GM23338 (cell line): ENCODE measurements at places on chromosomes 12 and 14. TPM values are rescaled to one million over a fixed set of nuclear protein-coding genes. Genes with fewer than 3 reads are reported as not detected.

- H3K27me3 ChIP-seq, result no peaks in the 10 kb centered on the region
- no peak for DNase-seq
Observed at GRCh38 chr12:84542289-84542688, 370.3 kb downstream of the SLC6A15 start.

DNA sequence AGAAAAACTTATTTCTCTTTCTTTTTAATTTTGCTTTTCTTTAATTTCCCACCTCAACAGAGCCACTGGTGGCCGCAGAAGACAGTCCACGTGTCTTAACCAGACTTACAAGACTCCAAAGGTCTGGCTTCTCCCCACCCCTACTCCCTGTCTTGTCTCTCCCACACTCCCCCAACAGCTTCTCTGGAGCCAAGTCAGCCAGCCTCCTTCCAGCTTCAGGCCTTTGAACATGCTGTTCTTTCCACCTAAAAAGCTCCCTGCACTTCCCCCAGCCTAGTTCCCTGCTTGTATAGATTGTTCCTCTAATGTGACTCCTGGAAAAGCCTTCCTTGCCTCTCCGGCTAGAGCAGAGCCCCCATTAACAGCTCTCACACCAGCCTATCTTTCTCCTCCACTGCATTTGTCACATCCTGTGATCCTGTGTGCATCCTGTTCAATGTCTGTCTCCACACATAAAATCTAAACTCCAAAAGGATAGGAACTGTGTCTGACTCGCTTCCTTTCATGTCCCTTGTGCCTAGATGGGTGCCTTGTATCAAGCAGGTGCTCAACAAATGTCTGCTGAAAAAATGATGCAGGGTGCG is 7.8 kb upstream of the DYNLL1 start:
- no peaks in the 10 kb centered on the region for H3K27me3 ChIP-seq
- H3K4me3 ChIP-seq, result no peak overlapping the region
- no peaks in the 10 kb centered on the region for H3K36me3 ChIP-seq
- no peak for DNase-seq
- H3K4me1 ChIP-seq, result no peaks in the 10 kb centered on the region

- DNase-seq, result no peak
- no peaks in the 10 kb centered on the region for H3K4me1 ChIP-seq
- H3K27ac ChIP-seq, result no peak overlapping the region
- no peak overlapping the region for H3K4me3 ChIP-seq
Observed at GRCh38 chr12:92628476-92628875, 74.3 kb upstream of the PLEKHG7 start.

DNA sequence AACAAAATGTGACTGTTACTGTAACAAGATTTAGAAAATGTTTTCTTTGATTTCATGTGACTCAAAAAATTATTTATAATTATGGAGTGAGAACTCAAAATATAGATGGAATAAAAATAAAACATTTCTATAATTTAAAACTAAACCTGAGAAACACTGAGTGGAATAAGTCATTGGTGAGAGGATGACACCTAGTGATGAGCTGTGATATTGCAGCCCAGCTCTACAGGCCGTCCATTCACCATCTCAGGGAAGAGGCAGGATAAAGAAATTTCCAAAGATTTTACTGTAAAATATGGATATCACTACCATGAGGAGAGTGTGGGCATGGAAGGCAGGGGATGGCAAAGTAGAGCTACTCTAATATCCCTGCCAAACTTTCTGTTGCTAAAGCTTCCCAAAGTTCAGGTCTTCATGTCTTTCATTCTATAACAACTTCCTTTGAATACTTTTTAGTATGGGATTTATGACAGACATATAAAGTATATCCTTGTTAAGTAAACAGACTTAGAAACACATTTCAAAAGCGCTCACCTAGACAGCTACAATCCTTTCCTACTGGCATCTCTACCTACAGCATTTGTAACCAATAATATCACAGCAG is 308.0 kb downstream of the ITPR2 start:
- no peak overlapping the region for H3K4me3 ChIP-seq
- H3K27ac ChIP-seq, result no peak overlapping the region
- no peaks in the 10 kb centered on the region for H3K36me3 ChIP-seq
- H3K27me3 ChIP-seq, result no peaks in the 10 kb centered on the region

DNA sequence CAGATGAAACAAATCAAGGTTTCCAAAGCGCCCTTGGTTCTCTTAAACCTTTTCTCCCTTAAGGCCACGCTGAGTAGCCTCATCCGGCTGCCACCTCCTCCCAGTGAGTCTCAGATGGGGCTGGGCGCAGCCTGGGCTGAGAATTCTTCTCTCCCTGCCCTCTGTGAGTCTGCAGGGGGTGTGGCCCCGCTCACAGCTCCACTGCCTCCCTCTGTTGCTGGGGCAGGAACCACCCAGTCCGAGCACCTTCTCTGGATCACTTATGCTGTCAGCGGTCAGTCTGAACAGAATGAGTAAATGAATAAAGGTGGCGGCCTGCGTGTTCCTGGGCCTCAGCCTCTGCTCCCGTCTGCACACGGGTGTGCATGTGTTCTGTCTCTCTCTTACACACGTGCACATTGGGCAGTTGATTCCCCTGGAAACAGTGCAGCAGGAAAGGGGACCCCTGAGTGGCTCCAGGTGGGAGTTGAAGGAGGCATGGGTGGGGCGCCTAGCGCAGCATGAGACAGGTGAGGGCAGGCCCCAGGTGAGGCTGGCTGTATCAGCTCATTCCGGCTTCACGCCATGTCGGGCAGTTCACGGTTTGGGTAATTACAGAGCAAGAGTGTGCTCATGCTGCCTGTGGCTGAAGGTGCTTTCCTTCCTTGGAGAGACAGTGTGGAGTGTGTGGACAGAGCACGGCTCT is 4.3 kb downstream of the PAPLN start:
- H3K27ac ChIP-seq, result no peak overlapping the region
- no peak overlapping the region for H3K4me3 ChIP-seq
- peak; percentile 56 for DNase-seq
- H3K36me3 ChIP-seq, result no peaks in the 10 kb centered on the region
- peaks cover 49% of the 10 kb centered on the region for H3K27me3 ChIP-seq
- H3K4me1 ChIP-seq, result peaks cover 36% of the 10 kb centered on the region

OR6C2 gene
- total RNA-seq, result not detected in 2 replicates

ATP5F1B gene
- 706 and 763 TPM in 2 replicates for total RNA-seq

PDZRN4 gene
- total RNA-seq, result 0.90 TPM in 1 of 2 replicates, not detected in the other

RIMBP2 gene
- 0.31 TPM in 1 of 2 replicates, not detected in the other for total RNA-seq
